ENCODE measurements at places on chromosomes 1 and 21.

GRCh38 chr1:25467193-25467592 lies 36.5 kb downstream of the MACO1 start:
- H3K36me3 ChIP-seq, result peaks cover 7% of the 10 kb centered on the region
- H3K4me1 ChIP-seq, result peaks cover under 1% of the 10 kb centered on the region
- H3K27ac ChIP-seq, result no peak overlapping the region
- DNase-seq, result no peak
- H3K4me3 ChIP-seq, result no peak overlapping the region

- H3K4me3 ChIP-seq, result no peak overlapping the region
- H3K4me1 ChIP-seq, result peaks cover 15% of the 10 kb centered on the region
- no peak overlapping the region for H3K27ac ChIP-seq
- DNase-seq, result no peak
These were observed 87.5 kb downstream of the RGL1 start for GRCh38 chr1:183892351-183892793.

- peaks cover 58% of the 10 kb centered on the region for H3K4me1 ChIP-seq
- no peak overlapping the region for H3K4me3 ChIP-seq
- no peaks in the 10 kb centered on the region for H3K36me3 ChIP-seq
- H3K27ac ChIP-seq, result no peak overlapping the region
- no peaks in the 10 kb centered on the region for H3K27me3 ChIP-seq
- no peak for DNase-seq
These were observed 10.2 kb downstream of the SPSB1 start for GRCh38 chr1:9302745-9303524.

DNA sequence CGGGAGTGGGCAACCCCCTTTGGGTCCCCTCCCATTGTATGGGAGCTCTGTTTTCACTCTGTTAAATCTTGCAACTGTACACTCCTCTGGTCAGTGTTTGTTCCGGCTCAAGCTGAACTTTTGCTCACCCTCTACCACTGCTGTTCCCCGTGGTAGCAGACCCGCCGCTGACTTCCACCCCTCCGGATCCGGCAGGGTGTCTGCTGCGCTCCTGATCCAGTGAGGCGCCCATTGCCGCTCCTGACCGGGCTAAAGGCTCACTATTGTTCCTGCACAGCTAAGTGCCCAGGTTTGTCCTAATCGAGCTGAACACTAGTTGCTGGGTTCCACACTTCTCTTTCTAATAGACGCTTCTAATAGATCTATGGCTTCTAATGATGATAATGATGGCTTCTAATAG lies 488.6 kb downstream of the MRPL39 start:
- peaks cover 10% of the 10 kb centered on the region for H3K27me3 ChIP-seq
- H3K27ac ChIP-seq, result no peak overlapping the region
- DNase-seq, result no peak
- peaks cover 5% of the 10 kb centered on the region for H3K36me3 ChIP-seq

Measured in naive B cell (primary cell).